ENCODE measurements at places on chromosomes 11 and 22.

- DNase-seq, result no peak
Observed at GRCh38 chr22:48205790-48206189, 1443.3 kb downstream of the TBC1D22A start.

DNA sequence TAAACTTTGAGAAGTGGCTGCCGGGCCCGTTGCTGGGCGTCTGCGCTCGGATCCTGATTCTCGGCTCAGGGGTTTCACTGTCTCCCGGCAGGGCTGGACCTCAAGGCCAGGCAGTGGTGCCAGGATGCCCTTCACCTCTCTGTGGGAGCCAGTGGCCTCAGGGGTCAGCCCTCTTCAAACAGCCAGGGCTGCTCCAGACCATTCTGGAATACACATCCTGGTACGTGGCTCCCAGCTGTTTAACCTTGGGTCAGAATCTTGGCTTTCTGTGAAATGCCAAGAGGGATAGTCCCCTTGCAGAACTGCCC is 70.5 kb downstream of the MPPED1 start:
- no peak for DNase-seq

DNA sequence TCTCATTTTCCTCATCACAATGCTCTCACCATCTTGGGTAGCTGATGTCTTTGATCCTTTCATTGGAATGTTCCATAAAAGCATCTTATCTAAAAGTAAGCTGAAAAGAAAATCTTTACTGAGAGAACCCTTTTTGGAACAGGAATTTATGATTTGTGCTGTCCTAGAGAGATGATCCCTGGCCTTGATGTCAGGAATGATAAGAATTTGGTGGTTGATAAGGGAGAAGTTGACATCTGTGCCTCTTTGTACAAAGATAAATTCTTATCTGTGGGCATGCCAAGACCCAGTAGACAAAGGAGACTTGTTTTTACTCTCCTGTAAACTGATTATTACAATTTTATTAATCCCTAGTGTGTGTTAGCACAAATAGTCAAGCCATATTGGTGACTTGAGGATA is 36.9 kb downstream of the NAALAD2 start:
- DNase-seq, result no peak

DNA sequence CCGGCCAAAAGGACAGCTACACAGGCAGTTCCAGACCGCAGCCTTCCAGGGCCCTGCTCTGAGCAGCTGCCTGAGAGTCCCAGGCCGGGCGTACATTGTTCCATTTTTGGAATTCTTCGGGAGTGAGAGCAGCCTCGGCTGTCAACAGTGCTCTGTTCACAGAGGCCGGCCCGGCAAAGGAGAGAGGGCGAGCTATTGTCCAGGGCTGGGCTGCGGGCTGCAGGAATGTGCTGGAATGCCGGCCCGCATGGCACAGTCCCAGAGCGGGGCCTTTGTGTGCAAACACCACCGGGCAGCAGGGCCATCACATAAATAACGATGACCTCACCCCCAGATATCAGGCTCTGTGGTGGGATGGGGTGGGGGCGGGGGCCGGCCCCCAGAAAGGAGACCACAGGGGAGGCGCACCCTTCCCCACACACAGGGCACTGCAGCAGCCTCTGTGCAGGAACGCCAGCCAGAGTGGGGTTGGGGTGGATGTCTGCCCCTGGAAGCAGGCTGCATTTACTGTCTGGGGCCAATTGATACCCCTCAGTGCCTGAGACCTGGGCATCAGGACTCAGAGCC is 15.8 kb downstream of the LINC01488 start:
- peak; percentile 98 for DNase-seq

DNA sequence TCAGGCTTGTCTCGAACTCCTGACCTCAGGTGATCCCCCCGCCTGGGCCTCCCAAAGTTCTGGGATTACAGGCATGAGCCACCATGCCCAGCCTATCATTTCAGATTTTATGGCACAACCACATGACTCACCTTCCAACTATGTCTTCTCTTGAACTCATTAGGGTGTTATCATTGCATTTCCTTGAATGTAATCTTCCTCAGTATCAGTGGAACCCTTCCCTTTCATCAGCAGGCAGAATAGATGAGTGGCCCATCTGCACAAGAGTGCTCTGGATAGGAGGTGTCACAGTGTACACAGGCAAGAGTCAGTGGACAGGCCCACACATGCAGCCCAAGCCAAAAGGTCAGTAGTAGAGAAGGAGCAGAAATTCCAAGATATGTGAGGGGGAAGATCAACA is 29.1 kb upstream of the AQP11 start:
- peak; percentile 46 for DNase-seq

GRCh38 chr11:134752526-134752925 is 340.5 kb upstream of the B3GAT1 start:
- DNase-seq, result no peak

GRCh38 chr11:44224867-44225501 is 85.0 kb downstream of the ALX4 start:
- DNase-seq, result no peak

DNA sequence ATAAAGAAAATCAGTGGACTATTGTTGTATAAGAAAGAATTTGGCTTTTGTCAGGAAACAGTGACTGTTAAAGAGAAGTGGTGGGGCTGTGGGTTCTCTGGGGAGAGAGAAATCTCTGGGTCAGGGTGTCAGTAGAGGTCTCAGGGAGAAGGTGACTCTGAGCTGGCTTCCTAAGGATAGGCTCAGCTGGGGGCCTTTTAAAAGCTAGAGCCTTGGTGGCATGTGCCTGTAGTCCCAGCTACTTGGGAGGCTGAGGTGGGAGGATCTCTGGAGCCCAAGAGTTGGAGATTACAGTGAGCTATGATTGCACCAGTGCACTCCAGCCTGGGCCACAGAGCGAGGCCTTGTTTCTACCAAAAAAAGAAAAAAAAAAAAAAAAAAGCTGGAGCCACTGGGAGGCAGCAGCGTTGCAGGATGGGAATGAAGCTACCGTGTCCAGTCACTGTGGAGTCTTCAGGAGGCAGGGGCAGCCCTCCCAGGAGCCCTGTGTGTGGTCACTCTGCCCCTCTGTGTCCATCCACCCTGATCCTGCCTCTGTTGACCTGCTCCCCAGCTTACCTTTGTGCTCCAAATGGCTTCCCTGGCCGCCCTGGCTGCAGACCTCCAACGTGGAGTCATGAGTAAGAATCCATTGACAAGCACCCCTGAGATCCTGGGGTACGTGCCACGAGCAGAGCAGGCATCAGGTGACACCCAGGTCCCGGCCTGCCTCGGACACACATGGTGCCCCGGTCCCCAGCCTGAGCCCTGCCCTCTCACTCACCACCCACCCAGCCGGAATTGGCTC is 5.4 kb upstream of the MIF start:
- peak; percentile 22 for DNase-seq

- DNase-seq, result no peak
Observed at GRCh38 chr11:12755510-12756453, 81.6 kb downstream of the TEAD1 start.

DNA sequence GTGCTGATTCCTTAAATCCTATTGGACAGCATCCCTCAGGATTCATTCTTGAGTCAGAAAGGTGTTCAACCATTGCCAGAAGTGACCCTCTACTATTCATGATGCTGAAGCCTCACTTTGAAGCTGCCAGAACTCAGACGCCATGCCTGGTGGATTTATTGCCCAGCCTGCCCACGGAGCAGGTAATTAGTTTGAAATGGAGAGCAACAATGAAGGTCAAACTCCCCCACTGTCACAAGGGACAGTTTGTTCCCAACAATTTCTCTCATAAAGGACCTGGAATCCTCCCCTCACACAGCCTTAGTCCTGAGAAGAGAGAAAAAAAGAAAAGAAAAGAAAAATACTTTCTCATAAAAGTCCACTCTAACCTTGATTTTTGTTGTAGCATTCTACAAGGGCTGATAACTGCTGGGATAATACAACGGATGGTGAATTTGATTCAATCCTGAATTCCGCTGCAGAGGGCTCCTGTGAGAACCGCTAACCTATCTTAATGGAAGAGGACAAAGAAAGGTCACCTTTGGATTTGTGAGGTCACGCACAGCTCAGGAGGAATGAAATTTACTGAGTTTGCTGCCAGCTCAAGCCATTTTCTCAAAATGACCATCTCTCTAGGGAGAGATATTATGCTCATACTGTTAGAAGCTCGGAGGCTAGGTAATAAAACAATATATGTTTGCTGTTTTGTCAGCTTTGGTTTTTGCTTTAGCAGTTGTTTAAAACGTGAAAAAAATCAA is 161.6 kb upstream of the SYN3 start:
- no peak for DNase-seq

DNA sequence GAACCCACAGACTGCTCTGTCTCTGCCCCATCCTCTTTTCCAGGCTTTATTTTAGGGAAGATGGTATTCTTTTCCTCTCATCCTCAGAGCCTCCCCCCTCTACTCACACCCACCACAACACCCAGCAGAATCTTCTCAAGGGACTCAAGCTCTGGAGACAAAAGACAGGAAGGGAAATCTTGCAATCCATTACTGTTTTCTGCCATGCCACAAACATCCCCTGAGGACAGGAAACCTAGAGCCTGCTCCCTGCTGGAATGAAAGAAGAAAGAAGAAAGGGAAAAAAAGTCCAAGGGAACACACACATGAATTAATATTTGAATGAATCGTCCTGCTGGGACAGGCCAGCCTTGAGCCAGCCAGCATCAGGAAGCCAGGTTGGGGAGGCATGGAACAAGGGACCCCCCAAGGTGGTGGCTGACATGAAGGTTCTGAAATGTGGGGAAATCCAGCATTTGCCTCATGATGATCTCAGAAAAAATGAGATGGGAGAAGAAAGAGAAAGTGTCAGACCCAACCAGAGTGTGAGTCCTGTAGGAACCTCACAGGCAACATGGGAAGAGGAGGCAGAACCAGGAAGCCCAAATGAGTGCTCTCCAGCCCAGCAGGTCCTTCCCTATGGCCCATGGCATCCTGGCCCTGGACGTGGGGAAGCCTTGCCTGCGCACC is 34.0 kb downstream of the SLCO2B1 start:
- no peak for DNase-seq

DNA sequence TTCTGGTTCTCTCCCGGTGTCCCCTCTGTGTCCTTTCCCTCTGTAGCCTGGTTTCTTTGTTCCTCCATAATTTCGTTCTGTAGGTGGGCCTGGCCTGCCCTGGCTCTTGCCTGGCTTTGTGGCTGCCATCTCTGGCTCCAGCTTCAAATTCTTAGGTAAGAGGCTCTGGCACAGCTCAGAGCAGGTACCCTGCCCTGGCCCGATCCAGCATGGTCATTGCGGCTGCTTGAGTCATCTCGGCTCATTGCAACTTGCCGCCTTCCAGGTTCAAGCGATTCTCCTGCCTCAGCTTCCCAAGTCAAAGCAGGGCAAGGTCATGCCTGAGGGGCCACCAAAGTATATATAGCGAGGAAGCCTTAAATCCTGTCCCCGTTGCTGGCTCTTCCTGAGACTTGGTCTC is 76.0 kb downstream of the OSBP2 start:
- no peak for DNase-seq

GRCh38 chr11:2269601-2270321 is 627 bp downstream of the ASCL2 start:
- DNase-seq, result peak; percentile 44

Measured in AG10803 (cell line).